ENCODE measurements at places on chromosomes 3 and 15. TPM values are rescaled to one million over a fixed set of nuclear protein-coding genes. Genes with fewer than 3 reads are reported as not detected.

Gene GPR27
- 8.1 TPM for total RNA-seq

- no peaks in the 10 kb centered on the region for H3K27me3 ChIP-seq
- no peak overlapping the region for H3K4me3 ChIP-seq
- H3K4me1 ChIP-seq, result no peaks in the 10 kb centered on the region
Observed at GRCh38 chr3:143653935-143654334, 194.3 kb downstream of the SLC9A9 start.

DNA sequence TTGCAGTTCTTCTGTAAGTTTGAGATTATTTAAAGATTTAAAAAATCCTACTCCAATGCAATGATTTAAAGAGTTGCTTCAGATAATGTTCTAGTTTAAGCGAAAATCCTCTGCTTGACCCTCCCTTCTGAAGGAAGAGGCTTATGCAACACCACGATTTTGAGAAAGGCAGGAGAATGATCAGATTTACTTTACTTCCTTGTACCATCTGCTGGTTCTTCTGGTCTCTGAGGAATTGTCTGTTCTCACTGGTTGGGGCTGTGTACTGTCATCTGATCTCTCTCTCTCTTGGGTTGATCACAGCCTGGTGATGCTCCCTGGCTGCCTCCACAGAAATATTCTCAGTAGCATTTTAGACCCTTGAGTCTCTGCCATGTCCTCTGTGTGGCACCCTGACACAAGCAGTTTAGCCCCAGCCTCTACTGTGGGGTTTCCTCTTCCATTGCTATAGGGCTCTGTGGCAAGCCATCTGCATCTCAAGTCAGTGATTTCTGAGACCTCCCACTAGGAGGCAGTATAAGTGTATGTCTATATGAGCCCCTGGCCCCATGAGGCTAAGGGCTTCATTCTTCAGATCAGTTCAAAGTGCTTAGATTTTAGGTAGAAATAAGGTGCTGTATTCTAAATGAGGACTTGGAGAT, 50.8 kb upstream of the PLAAT1 start:
- H3K4me1 ChIP-seq, result no peaks in the 10 kb centered on the region
- peak; percentile 62 for DNase-seq
- no peak overlapping the region for H3K27ac ChIP-seq
- H3K36me3 ChIP-seq, result no peaks in the 10 kb centered on the region
- no peak overlapping the region for H3K4me3 ChIP-seq

- no peak overlapping the region for H3K27ac ChIP-seq
- no peak for DNase-seq
- no peak overlapping the region for H3K4me3 ChIP-seq
- no peaks in the 10 kb centered on the region for H3K36me3 ChIP-seq
- peaks cover 14% of the 10 kb centered on the region for H3K4me1 ChIP-seq
Observed at GRCh38 chr15:70252951-70253320, 155.2 kb upstream of the TLE3 start.

- DNase-seq, result no peak
- no peak overlapping the region for H3K4me3 ChIP-seq
- no peaks in the 10 kb centered on the region for H3K36me3 ChIP-seq
- no peaks in the 10 kb centered on the region for H3K4me1 ChIP-seq
- no peaks in the 10 kb centered on the region for H3K27me3 ChIP-seq
Observed at GRCh38 chr3:60764870-60765269, 486.4 kb downstream of the FHIT start.

DNA sequence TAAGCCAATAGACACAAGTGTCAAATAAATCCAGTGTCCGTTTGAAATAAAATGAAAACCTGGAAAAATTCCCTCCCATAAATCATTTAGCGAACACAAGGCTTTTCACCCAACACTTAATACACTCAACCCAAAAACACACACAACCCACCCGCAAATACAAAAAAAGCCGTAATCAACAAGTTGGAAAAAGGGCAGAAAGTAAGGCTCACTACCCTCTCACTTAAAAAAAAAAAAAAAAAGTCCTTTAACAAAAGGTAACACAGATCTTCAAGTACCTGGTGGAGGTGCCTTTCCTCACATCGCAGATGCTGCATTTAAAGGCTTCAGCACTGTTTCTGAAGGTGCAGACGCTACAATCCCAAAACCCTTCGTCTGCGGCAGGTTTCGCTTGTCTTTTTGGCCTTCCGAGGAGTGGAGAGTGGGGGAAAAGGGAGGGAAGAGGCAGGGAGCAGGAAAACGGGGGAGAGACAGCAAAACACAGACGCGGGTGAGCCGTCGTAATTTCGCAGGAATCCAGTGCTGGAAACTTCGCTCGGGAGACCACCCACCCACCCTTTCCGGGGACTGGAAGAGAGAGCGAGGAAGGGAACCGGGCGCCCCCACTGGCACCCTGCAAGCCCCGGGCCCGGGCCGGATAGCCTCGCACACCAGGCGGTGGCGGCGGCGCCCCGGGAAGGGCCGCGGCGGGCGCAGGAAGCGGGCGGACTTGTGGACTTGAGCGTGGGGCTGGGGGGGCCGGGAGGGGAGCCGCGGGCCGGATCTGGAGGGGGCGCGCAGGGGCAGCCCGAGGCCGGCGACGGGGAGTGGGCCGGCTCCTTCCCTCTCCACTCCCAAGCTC, 401.8 kb downstream of the SHQ1 start:
- no peaks in the 10 kb centered on the region for H3K27me3 ChIP-seq
- peak; percentile 42 for DNase-seq
- H3K36me3 ChIP-seq, result no peaks in the 10 kb centered on the region
- H3K4me1 ChIP-seq, result no peaks in the 10 kb centered on the region

DNA sequence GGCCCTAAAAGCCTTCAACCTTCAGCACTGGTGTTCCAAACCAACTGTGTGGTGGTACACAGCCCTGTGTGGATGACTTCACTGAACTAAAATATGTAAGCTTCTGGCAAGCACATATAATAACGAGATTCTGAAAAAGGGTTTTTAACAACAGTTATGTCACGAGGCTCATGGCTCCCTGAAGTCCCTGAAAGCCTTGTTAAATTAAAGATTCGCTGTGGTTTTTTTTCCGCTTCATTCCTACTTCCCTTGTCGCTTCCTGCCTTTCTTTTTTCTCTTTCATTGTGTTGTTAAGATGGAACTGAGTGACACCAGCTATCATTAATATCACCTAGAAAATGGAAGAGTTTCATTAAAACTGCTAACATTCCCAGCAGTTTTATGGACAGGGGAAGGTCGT, 3.5 kb downstream of the RORA start:
- no peak overlapping the region for H3K4me3 ChIP-seq
- no peak for DNase-seq
- H3K36me3 ChIP-seq, result no peaks in the 10 kb centered on the region
- H3K27me3 ChIP-seq, result peaks cover 2% of the 10 kb centered on the region
- peaks cover 17% of the 10 kb centered on the region for H3K4me1 ChIP-seq

- no peaks in the 10 kb centered on the region for H3K27me3 ChIP-seq
- DNase-seq, result no peak
- H3K27ac ChIP-seq, result no peak overlapping the region
- H3K4me1 ChIP-seq, result no peaks in the 10 kb centered on the region
- no peak overlapping the region for H3K4me3 ChIP-seq
- no peaks in the 10 kb centered on the region for H3K36me3 ChIP-seq
Observed at GRCh38 chr3:141218162-141218835, 13.3 kb upstream of the PXYLP1 start.

GRCh38 chr3:68206524-68207117, 552.2 kb upstream of the SUCLG2 start:
- H3K27ac ChIP-seq, result no peak overlapping the region
- no peak for DNase-seq
- no peak overlapping the region for H3K4me3 ChIP-seq
- no peaks in the 10 kb centered on the region for H3K27me3 ChIP-seq
- no peaks in the 10 kb centered on the region for H3K4me1 ChIP-seq

GRCh38 chr3:46299608-46300460, 54.1 kb upstream of the CCR2 start:
- DNase-seq, result no peak
- no peak overlapping the region for H3K27ac ChIP-seq
- H3K4me1 ChIP-seq, result no peaks in the 10 kb centered on the region
- peaks cover 9% of the 10 kb centered on the region for H3K27me3 ChIP-seq
- no peaks in the 10 kb centered on the region for H3K36me3 ChIP-seq

DNA sequence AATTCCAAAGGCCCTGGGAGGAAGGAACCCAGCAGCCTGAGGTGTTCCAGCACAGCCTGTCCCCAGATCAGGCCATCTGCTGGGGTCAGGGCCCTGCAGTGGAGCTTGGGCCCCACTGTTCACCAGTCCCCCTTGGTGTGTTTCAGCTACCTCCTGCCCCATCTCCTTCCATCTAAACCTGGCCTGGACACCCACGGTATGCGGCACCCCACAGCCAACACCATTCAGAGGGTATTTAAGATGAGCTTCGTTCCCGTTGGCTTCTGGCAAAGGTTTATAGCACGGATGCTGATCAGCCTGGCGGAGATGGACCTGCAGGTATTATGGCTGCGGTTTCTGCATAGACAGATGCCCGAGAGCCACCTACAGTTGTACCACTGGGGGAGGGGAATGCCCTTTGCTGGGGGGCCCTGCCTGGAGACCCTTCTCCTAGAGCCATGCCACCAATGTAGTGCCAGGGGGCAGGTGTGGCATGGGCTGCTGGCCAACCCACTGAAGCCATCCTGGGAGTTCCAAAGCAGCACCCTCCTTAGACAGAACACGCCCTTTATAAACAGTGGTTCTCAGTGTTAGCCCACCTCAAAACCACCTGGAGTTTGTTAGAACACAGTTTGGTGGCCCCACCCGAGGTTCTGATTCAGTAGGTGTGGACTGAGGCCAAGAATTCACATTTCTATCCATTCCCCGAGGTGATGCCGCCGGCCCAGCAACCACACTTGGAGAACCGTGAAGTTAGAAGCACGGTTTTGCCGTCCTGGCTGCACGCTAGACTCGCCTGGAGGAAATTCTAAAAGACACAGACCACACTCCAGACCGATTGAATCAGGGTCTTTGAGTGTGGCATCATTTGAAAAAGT, 126.9 kb downstream of the LRRK1 start:
- no peaks in the 10 kb centered on the region for H3K27me3 ChIP-seq
- no peak overlapping the region for H3K4me3 ChIP-seq
- H3K27ac ChIP-seq, result no peak overlapping the region
- no peak for DNase-seq
- H3K4me1 ChIP-seq, result no peaks in the 10 kb centered on the region

GRCh38 chr3:28328188-28329151, 20.1 kb upstream of the ZCWPW2 start:
- H3K27ac ChIP-seq, result no peak overlapping the region
- H3K27me3 ChIP-seq, result no peaks in the 10 kb centered on the region
- H3K36me3 ChIP-seq, result peaks cover 46% of the 10 kb centered on the region
- peak; percentile 38 for DNase-seq

DNA sequence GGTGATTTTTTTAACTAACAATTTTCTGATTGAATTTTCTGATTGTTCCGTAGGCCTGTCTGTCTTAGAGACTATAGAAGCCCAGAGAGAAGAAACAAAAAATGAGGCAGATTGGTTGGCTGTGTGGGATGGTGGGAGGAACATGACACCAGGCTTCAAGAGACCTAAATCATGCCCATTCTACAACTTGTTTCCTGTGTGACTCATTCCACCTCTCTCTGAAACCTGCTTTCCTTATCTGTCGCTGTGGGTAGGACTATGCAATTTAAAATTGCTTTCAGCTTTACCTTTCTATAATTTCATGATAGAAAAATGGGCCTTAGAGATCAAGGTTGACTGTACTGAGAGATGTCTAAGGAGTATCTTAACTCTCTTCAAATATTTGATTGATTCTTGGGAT, 44.5 kb downstream of the OXNAD1 start:
- no peak overlapping the region for H3K4me3 ChIP-seq
- H3K36me3 ChIP-seq, result no peaks in the 10 kb centered on the region
- peak; percentile 41 for DNase-seq
- H3K27me3 ChIP-seq, result no peaks in the 10 kb centered on the region
- no peaks in the 10 kb centered on the region for H3K4me1 ChIP-seq

- H3K27me3 ChIP-seq, result no peaks in the 10 kb centered on the region
- no peak overlapping the region for H3K27ac ChIP-seq
- DNase-seq, result no peak
- H3K4me3 ChIP-seq, result no peak overlapping the region
- H3K4me1 ChIP-seq, result peaks cover 5% of the 10 kb centered on the region
Observed at GRCh38 chr15:73715417-73715816, 31.2 kb downstream of the CD276 start.

DNA sequence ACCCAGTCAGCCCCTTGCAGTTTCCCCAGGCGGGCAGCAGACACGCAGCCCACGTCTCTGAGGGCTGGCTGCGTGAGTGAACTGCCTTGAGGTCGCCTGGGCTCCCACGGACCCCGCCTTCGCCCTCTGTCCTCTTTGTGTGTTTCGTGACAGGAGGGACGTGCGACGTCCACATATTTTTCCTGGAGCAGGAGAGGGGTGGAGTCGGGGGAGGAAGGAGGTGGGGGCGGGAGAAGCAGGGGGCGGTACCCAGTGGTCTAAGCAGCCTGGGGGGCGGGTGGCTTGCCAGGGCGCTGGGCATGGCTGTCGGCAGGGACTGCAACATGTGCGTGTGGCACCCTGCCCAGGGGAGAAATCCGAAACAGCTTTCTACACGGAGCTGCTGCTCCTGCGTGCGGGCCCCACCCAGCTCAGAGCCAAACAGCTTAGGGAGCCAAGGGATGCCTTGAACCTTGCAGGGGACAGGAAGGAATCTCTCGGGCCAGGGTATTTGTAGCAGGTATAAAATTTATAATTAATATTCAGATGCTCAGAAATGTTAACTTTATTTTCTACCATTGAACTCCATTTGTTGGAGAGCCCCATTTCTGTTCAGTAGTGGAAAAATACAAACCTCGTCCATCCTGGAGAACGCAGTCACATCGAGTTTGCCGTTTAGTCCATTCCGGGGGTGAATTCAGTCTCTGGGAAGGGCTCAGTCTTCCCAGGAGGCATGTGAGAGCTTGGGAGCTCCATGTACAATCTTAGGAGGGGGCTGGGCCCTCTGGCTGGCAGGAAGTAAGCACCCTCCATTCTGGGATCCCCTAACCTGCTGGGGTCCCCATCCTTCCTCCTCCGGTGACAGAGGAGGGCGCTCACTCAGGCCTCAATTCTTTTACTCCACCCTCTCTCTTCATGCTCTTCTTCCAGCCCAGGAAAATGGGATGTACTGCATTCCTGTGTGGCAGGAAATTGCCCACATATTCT, 79.1 kb upstream of the MEF2A start:
- no peak overlapping the region for H3K27ac ChIP-seq
- H3K4me3 ChIP-seq, result peak overlapping the region; percentile 38
- H3K27me3 ChIP-seq, result no peaks in the 10 kb centered on the region
- no peaks in the 10 kb centered on the region for H3K36me3 ChIP-seq
- DNase-seq, result peak; percentile 75

DNA sequence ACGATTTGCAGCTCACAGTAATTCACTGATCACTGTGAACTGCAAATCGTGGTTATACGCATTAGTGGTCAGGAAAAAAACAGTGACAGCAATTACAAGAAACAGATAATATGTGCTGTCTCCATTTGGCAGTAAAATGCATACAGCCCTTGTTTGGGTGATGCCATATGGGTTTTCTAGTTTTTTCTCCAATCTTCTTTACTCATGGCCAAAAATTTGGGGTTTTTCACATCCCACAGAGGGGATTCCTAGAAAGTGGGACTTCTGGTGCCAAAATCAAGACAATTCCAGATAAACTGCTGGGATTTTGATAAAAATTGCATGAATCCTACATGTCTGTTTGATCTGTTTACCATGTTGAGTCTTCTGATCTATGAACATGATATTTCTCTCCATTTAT, 15.6 kb downstream of the NDN start:
- no peaks in the 10 kb centered on the region for H3K27me3 ChIP-seq
- H3K27ac ChIP-seq, result no peak overlapping the region
- H3K4me1 ChIP-seq, result no peaks in the 10 kb centered on the region
- H3K36me3 ChIP-seq, result no peaks in the 10 kb centered on the region
- H3K4me3 ChIP-seq, result no peak overlapping the region
